PC-9 (cell line): ENCODE measurements at places on chromosomes 6 and 20. TPM values are rescaled to one million over a fixed set of nuclear protein-coding genes. Genes with fewer than 3 reads are reported as not detected.

HLA-DRB1 gene
- total RNA-seq: 2.3 and 3.1 TPM in 2 replicates

CCN6 gene
- not detected in 2 replicates for total RNA-seq

RNF39 gene
- 7.3 and 7.5 TPM in 2 replicates for total RNA-seq

NKX2-4 gene
- total RNA-seq: not detected in 2 replicates

ARFGEF3 gene
- total RNA-seq: 9.9 and 10.0 TPM in 2 replicates

NMBR gene
- 0.35 TPM in 1 of 2 replicates, not detected in the other for total RNA-seq

NHLRC1 gene
- total RNA-seq: 0.90 and 1.0 TPM in 2 replicates

STX11 gene
- 0.17 and 0.40 TPM in 2 replicates for total RNA-seq

HLA-DRA gene
- not detected in 2 replicates for total RNA-seq

MICB gene
- total RNA-seq: 26.7 and 37.8 TPM in 2 replicates

CLPSL2 gene
- total RNA-seq: 0.76 TPM in 1 of 2 replicates, not detected in the other

SOBP gene
- 0.22 TPM in 1 of 2 replicates, not detected in the other for total RNA-seq

SH3BGRL2 gene
- total RNA-seq: 24.2 and 27.4 TPM in 2 replicates

SAMD3 gene
- total RNA-seq: not detected in 2 replicates

AHCY gene
- total RNA-seq: 247 and 273 TPM in 2 replicates

ZHX3 gene
- total RNA-seq: 21.5 and 23.3 TPM in 2 replicates

SIRPG gene
- total RNA-seq: 2.1 TPM in 2 replicates

FAM209B gene
- not detected in 2 replicates for total RNA-seq

GABRR1 gene
- not detected in 2 replicates for total RNA-seq

CALHM6 gene
- not detected in 2 replicates for total RNA-seq

SPATA25 gene
- total RNA-seq: 5.2 and 6.3 TPM in 2 replicates

ABHD16B gene
- total RNA-seq: not detected in 2 replicates

PTCRA gene
- total RNA-seq: not detected in 2 replicates

TSPO2 gene
- not detected in 2 replicates for total RNA-seq

NEURL2 gene
- 6.5 and 9.2 TPM in 2 replicates for total RNA-seq

CLDN20 gene
- not detected in 2 replicates for total RNA-seq

SLC32A1 gene
- not detected in 2 replicates for total RNA-seq

MAP3K5 gene
- 10.4 and 10.9 TPM in 2 replicates for total RNA-seq

ID4 gene
- total RNA-seq: 4.4 and 5.9 TPM in 2 replicates

CEP85L gene
- 3.0 TPM in 2 replicates for total RNA-seq

TGM3 gene
- total RNA-seq: not detected in 2 replicates

ELOVL4 gene
- total RNA-seq: not detected in 2 replicates

NDRG3 gene
- total RNA-seq: 40.7 and 55.6 TPM in 2 replicates

FABP7 gene
- not detected in 2 replicates for total RNA-seq

PTCHD4 gene
- total RNA-seq: 0.15 TPM in 1 of 2 replicates, not detected in the other

RBPJL gene
- total RNA-seq: not detected in 2 replicates

MLIP gene
- total RNA-seq: 0.79 and 1.0 TPM in 2 replicates

PCSK2 gene
- not detected in 2 replicates for total RNA-seq

RGS17 gene
- 0.70 and 0.80 TPM in 2 replicates for total RNA-seq

TAF4 gene
- 25.8 and 32.5 TPM in 2 replicates for total RNA-seq

BTBD3 gene
- total RNA-seq: 17.6 and 19.6 TPM in 2 replicates

HUS1B gene
- total RNA-seq: 0.94 and 1.2 TPM in 2 replicates

BTN1A1 gene
- total RNA-seq: not detected in 2 replicates

CNR1 gene
- not detected in 2 replicates for total RNA-seq

SNRNP48 gene
- total RNA-seq: 18.6 and 21.7 TPM in 2 replicates

C20orf144 gene
- 0.18 and 0.20 TPM in 2 replicates for total RNA-seq

SNPH gene
- 3.4 and 4.0 TPM in 2 replicates for total RNA-seq

RSPH9 gene
- not detected in 2 replicates for total RNA-seq

ANKRD66 gene
- not detected in 2 replicates for total RNA-seq

OPRM1 gene
- not detected in 2 replicates for total RNA-seq

MACROD2 gene
- total RNA-seq: 8.5 and 11.4 TPM in 2 replicates

ROS1 gene
- total RNA-seq: not detected in 2 replicates

PTK6 gene
- total RNA-seq: 12.9 and 13.3 TPM in 2 replicates

HIVEP2 gene
- 10.3 and 12.4 TPM in 2 replicates for total RNA-seq

TCP1 gene
- total RNA-seq: 159 and 166 TPM in 2 replicates

ZNF165 gene
- 10.5 and 12.6 TPM in 2 replicates for total RNA-seq

TMEM244 gene
- not detected in 2 replicates for total RNA-seq

FAM217A gene
- not detected in 2 replicates for total RNA-seq

GNMT gene
- total RNA-seq: 0.57 TPM in 1 of 2 replicates, not detected in the other

SNAP91 gene
- total RNA-seq: not detected in 2 replicates
